ENCODE measurements at places on chromosomes 12 and 14.

GRCh38 chr12:57011438-57012424 lies 4.6 kb downstream of the TAC3 start:
- no peak for DNase-seq

GRCh38 chr14:87879389-87879788 lies 113.6 kb downstream of the GALC start:
- no peak for DNase-seq

DNA sequence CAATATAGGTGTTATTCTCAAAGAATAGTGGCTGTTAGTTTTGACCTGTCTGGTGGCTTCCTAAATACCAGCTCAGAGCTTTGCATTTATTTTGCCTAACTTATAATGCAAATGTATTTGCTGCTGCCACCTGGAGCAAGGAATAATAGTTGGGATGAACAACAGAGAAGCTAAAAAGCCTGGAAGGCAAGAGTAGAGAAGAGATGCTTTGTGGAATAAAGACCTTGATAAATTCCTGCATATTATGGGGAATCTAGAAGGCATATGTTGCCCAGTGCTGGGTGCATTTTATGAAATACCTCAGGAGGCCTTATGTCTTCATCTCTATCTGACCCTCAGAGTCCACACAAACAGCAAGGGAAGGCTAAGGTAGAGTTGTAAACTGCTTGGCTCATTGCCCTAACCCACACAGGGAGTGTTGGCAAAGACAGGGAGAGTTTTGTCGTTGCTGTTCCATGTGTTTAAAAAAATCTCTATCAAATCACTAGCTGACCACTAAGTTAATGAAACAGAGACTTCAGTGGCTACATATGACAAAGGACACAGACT lies 53.7 kb upstream of the SCAF11 start:
- no peak for DNase-seq

DNA sequence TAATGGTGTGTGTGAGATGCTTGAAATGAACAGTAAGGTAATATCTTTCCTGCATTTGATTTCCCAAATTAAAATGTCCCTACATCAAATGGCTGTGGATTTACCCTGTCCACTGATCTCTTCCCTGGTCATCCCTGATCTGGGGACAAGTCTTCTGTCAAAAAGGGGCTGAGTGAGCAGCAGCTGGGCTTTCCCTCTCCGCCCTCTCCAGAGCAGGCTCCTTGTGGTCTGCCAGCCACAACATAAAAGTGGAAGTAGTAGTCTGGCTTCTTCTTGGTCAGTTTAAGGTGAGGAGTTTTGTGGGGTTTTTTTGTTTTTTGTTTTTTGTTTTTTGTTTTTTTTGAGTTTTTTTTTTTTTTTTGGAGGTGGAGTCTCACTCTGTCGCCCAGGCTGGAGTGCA lies 25.2 kb upstream of the PLXNC1 start:
- no peak for DNase-seq

DNA sequence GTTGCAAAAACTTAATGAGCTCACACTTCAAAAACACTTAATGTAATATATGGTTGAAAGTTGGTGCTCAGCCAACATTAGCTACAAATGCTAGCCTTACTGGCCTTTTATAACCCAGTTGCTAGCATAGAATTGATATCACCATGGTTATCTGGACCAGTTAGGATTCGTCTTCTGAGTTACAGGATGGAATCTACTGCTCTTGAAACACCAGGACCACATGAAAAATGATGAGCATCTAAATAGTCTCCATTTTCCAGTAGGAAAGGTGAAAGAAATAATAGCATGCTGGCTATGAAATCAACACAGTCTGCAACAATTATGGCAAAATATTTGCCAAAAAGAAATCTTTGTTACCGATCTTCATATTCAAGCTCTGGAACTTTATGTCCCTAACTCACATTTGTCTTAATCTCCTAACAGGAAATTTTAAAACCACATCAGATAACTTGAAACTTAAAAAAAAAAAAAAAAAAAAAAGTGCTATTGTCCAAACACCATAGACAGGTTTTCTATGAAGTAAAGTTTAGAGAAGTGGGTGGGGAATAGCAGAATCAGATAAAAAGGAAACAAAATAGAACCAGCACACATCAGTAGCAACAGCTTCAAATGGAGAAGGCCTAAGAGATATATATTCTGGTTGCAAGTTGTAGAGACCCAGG lies 12.6 kb upstream of the CD69 start:
- no peak for DNase-seq

- DNase-seq, result no peak
Measured at GRCh38 chr12:71415336-71416231, 24.0 kb upstream of the LGR5 start.

DNA sequence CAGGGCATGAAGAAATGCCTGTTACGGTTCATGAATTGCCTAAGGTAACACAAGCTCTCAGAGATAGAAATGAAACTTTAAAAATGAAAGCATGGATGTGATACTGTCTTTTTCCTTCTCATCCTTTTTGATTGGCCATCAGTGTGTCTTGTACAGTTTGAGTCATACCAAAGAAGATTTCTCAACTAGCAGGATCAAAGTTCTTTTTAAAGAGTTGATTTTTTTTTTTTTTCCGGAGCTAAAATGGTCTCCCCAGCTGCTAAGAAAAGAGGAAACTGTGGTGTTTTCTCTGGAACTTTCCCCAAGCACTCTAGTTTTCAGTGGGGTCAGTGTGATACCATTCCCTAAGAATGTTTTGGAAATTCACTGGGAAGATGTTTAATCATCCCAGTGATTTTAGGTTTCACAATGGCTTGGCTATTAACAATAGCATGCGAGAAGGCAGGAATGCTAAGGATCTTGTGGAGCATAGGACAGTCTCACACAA lies 105.0 kb downstream of the ETNK1 start:
- no peak for DNase-seq

DNA sequence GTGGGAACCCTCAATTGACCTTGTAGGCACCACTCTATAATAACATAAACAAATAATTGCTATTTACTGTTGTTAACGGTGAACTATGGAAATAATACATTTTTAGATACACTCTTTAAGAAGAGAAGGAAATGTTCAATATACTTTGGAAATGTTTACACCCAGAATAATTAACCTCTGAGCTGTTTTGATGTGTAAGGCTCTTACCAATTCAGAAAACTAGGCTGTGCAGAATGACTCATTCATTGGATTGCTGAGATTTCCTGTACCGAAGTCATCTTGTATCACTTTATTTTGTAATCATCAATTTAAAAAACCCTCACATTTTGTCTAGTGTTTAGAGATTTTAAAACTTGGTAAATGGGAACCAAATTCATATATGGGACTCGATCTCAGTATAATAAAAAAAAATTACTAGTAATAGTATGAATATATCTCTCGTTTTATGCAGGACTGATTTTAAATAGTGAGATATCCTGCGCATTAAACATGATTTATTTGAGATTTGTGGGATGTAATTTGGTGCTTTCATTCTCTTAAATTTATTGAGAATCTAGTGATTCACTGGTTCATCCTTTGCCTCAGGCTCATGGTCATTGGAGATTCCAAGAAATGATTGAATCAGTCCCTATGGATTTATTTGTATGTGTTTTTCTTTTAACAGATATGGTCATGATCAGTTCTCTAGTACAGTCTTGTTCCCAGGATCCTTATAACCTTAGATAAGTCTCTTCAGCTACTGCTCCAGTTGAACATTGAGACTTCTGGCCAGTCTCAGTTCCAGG lies 3.9 kb downstream of the SAMD4A start:
- no peak for DNase-seq

- DNase-seq, result no peak
Measured at GRCh38 chr12:39902821-39903220, 203.1 kb downstream of the SLC2A13 start.

DNA sequence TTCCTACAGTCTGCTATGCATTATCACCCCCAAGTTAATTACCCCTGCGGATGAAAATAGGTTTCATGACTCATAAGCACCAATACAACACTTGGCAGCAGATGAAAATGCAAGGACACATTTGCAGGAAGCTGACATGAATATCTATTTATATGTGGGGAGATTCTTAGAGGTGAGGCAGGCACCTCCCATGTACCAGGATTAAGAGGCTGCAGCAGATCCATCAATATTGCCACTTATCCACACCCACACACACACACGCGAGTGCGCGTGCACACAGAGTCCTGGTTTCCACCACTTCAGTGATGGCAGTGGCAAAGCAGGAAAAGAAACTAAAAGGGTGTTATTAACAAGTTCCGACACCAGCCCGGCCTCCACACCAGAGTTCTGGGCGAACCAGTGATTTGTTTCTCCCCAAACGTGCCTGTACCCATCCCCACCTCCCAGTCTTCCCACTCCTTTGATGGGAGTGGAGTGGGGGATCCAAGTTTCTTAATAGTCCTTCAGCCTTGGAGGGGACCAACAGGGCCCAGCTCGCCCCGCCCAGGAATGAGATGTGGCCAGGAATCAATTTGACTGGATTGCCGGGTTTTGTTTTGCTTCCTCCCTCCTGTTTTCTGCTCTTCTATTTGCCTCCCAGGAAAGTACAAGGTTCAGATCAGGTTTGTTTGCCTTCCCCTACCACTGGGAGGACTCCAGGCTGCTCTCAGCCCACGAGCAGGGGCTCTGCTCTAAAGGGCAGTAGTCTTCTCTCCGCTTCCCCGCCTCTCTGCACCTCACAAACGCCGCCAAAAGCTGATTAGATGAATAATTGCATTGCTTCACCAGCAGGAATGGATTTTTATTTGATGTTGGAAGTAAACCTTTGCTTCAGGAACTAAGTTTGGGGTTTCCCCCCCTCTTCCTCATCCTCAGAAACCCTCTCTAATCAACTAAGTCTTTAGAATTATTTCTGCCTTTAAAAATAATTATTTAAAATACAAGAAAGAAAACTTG lies 5.2 kb downstream of the IRF2BPL start:
- no peak for DNase-seq

GRCh38 chr14:85040046-85040685 lies 489.8 kb upstream of the FLRT2 start:
- DNase-seq, result no peak

DNA sequence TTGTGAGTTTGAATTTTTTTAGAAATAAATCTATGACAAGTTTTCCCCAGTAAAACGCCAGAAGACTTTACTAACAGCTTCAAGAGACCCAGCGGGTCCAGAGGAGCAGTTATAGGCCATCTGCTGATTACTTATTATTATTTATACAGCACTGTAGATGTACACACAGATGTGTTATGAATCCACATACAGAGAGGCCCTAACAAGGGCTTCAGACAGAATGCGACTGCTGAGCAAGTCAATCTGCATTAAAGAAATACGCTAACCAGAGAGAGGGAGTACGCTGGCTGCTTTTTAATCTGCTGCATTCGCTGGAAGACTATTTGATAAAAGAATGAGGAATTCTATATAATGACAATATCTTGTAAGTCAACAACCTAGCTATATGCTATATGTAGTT lies 32.5 kb downstream of the ATF7 start:
- no peak for DNase-seq

DNA sequence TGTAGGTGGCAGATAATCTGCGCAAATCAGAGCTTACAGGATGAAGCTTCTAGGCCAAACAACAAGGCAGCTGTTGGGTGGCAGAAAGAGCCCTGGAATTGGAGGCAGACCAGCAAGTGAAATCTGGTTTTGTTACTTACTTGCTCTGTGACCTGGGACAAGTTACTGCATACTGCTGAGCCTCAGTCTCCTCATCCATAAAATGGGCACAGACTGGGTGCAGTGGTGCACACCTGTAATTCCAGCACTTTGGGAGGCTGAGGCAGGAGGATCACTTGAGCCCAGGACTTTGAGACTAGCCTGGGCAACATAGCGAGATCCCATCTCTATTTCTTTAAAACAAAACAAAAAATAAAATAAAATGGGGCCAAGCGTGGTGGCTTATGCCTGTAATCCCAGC lies 31.4 kb upstream of the COX6A1 start:
- DNase-seq, result no peak

- no peak for DNase-seq
Measured at GRCh38 chr12:69645031-69645430, 34.3 kb upstream of the LRRC10 start.

DNA sequence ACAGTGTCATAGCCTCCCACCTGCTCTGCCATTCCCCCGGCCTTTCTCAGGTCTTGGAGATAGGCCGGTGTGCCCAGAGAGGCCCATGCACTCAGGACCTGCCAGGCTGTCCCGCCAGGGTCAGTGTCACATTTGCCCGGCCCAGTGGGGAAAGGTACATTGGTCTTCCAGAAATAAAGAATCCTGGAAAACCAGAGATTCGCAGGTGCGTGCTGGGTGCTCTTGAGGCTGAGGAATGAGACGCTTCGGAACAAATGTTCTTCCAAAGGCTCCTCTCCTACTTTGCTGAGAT lies 205.8 kb upstream of the RTL1 start:
- DNase-seq, result no peak

- no peak for DNase-seq
Measured at GRCh38 chr12:75954041-75954440, 77.5 kb downstream of the PHLDA1 start.

- no peak for DNase-seq
Measured at GRCh38 chr12:981961-982360, 9.1 kb upstream of the ERC1 start.

- DNase-seq, result no peak
Measured at GRCh38 chr12:6813363-6813762, 8.3 kb upstream of the GPR162 start.

GRCh38 chr14:95545515-95546168 lies 10.8 kb downstream of the GLRX5 start:
- DNase-seq, result no peak

GRCh38 chr12:129279771-129280170 lies 426.5 kb downstream of the GLT1D1 start:
- no peak for DNase-seq

DNA sequence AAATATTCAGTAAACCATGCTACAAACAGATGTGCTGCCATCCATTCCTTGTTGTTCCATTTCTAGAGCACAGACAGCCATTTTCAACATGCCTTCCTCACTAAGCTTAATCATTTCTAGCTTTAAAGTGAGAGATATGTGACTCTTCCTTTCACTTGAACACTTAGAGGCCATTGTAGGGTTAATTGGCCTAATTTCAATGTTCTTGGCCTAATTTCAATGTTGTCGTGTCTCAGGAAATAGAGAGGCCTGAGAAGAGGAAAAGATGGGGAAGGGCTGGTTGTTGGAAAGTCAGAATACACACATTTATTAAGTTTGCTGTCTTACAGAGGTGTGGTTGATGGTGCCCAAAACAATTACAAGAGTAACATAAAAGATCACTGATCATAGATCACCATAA lies 435.1 kb downstream of the ZFP36L1 start:
- no peak for DNase-seq

- no peak for DNase-seq
Measured at GRCh38 chr14:36986407-36986806, 186.0 kb downstream of the SLC25A21 start.

DNA sequence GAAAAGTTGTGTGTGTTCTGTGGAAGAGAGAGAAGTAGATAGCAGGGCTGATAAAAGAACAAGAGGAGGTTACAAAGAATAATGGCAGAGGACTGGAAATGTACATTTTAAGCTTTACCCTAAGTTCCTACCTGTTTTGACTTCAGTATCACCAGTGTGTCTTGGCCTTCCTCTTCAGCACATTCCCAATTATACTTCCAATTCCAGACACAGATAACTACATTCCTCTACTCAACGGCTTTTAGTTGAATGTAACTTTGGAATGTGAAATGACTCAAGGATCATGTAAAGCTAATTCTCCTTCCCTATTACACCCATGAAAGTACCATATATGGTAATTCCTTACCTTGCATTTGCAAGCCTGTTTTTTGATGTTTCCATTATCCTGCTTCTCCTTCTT lies 5.0 kb downstream of the MGST1 start:
- DNase-seq, result no peak
